ENCODE measurements at places on chromosomes 1 and 21.

DNA sequence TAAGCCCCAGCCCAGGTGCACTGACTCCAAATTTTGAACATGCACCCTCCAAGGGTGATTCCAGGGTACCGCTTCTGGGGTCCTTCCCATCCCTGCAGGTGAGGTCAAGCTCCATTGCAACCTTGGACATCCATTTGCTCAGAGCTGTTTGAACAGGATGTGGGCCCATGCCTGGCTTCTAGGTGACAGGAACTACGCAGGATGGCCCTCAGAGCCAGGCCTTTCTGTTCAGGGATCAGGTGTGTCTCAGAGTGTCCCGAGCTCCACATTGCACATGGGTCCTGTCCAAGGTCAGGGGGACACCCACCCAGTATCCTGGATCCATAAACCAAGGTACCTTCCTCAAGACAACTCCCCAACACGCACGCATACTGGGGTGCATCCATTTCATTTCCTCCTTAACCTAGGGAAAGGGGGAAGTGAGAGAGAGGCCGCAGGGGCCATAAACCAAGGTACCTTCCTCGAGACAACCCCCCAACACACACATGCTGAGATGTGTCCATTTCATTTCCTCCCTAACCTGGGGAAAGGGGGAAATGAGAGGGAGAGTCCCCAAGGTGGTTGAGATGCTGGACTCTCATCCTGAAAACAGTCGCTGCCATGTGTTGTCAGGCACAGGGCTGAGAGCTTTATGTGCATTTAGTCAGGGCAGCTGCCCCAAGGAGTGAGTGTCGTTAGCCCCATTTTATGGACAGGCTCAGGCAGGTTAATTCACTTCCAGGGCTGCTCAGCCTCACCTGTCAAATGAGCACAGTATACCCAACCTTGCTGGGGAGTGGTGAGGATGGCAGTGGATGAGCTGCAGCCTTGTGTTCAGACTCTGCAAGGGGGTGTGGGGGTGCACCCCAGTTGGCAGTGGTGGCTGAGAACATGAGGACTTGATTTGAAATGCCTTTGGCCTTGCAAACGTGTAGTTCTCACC lies 2.1 kb downstream of the SLC66A1 start:
- DNase-seq, result no peak

DNA sequence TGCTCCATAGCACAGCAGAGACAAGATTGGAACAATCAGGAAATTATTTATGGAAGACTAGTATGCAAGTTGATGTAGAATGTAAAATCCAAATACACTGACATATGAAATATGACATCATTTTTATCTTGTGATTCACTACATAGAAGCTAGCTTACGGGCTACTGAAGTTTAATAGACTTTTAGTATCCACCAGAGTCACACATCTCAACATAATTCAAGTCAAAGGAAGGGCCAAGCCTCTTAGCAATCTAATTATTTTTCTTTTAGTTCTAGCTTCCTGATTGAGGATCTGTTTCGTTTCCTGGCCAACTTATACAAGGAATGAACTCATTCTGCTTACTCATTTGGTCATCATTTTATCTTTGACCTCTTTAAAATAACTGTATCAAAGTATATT lies 234.4 kb upstream of the CHRM3 start:
- DNase-seq, result no peak

GRCh38 chr1:52532731-52533327 lies 20.1 kb downstream of the TUT4 start:
- no peak for DNase-seq

DNA sequence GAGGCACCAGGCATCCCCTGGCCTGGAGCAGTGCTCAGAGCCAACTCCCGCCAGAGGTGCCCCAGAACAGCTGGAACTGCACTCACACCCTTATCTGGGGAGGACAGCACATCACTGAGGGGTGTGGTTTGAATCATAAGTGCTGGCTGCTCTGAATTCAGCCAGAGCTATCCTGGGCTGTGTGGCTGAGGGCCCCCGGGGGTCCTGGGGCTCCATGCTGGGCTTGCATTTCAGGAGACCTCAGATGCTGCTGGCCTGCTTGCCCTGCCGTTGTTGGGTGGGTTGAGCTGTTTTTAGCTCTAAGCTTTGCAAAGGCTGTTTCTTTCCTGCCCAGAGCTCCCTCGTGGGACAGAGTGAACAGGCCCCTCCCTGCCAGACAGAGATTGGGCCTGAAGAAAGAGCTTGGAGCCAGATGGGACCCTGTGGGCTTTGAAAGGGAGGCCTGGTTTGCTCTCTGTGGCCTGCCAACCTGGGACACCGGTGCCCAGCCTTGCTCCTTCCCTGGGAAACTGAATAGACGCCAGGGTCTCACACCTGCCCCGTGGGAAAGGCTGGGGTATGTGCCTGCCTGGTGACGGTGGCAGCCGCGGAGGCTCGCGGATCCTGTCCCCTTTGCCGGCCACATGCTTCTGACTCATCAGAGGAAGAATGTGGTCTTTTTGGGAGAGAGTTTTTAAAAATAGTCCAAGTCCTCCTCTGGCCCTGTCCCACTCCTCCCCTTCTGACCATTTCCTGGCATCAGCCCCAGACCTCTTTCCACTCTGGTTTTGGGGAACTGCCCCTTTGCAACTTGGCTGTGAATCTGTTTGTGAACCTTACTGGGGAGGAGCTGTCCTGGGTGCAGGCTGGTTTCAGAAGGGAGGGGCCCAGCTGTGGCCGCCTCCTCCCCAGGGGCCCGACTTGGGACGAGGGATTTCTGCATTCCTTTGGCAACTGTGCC lies 30.0 kb downstream of the ARHGEF10L start:
- peak; percentile 81 for DNase-seq

GRCh38 chr1:58903514-58904298 lies 119.9 kb upstream of the JUN start:
- peak; percentile 93 for DNase-seq

DNA sequence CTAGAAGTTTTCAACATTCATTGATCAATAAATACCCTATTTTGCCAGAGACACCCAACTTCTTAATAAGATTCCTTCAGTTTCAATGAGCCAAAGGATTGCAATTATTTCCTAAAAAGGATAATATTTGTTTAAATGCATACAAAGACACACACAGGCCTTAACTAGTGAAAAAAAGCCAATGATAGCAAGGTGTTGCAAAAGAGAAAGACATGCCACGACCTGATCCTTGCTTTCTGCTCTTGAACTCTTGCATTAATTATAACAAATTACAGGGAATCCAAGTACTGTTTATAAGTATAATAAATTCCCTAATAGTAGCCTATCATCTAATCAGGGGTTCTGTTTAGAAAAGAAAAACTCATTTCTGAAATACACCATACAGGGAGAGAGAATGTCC lies 131.1 kb downstream of the PTPN14 start:
- no peak for DNase-seq

DNA sequence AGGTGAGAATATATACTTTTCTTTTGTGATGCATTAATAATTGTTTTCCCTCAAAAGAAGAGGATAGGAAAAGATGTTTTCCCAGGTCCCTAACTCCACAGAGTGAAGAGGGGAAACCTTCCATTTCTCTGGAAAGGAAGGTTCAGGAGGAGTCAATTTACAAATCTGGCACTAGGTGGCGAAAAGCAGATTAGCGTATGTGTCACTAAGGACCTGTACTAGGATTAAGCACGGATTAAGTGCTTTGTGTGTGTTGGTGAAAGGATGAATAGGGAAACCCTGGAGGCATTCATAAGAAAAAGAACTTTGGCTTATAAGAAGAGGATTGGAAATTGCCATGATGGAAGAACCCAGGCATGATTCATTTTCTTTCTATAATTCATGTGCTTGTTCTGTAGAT lies 410.1 kb upstream of the PLXNA2 start:
- DNase-seq, result no peak

- no peak for DNase-seq
These were observed 4.2 kb downstream of the ST6GALNAC5 start for GRCh38 chr1:76871355-76871974.

- DNase-seq, result no peak
These were observed 14.3 kb downstream of the SLC27A3 start for GRCh38 chr1:153789478-153790034.

- no peak for DNase-seq
These were observed 133.2 kb upstream of the CACNA1E start for GRCh38 chr1:181350131-181350530.

DNA sequence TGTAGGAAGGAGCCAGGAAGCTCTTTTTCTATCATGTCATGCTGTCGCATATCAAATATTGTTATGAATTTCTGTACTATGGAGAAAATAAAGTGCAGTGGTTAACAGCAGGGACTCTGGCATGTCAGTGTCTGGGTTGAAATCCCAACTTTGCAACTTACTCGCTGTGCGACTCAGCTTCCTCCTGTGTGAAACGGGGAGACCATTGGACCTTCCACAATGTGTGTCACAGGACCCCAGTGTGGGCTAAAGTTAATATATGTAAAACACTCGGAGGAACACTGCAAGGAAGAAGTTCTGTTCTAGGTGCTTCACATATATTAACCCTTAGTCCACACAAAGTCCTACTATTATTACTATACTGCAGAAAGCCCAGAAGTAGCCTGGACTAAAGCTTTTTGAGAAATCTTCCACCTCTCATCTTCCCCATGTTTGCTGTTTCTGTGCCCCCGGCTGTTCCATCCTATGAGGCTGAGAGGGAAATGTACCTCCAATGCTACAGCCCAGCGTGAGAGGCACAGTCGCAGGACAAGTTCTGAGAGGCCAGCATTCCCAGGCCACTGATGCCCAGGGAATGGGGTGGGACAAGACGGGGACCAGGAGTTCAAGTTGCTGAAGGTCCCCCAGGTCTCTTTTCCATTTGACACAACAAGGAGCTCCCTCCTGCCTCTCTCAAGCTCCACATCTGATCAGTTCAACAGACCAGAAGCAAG lies 1.9 kb downstream of the CHIT1 start:
- DNase-seq, result no peak

DNA sequence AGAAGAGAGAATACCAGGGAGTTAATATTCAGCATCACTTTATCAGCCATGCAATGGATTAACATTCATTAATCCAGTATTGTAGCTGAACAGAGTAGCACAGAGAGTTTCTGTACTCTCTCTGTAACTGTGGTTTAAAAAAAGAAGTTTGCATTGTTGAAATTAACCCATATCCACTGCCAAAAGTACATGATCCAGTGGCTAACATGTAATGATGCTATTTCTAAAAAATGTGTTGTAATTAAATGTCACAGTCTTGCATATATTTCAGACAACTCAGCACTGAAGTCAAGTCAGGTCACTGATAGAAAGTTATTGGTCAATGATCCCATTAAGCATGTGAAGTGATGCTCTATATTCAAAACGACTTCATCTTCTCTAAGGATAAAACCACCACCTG lies 141.3 kb downstream of the NRIP1 start:
- DNase-seq, result no peak

DNA sequence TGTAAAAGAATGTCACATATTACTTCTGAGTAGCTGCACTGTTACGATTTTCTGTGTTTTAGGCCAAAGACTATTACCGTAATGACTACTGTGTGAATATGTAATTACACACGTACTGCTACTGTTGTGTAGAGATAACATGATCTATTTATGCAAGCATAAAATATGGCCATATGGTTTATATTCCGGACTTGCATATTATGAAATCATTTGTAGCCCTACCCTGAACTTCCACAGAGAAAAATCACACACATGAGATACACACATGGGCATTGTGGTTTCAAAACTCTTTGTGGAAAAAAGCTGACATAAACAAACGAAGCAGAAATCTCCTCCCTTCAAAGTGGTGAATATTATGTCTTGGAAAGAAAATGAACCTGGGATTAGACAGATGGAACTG lies 373.0 kb upstream of the ADAMTS5 start:
- no peak for DNase-seq

GRCh38 chr1:173269490-173270230 lies 62.5 kb upstream of the TNFSF4 start:
- no peak for DNase-seq

GRCh38 chr1:236322566-236323409 lies 41.0 kb upstream of the ERO1B start:
- DNase-seq, result no peak

DNA sequence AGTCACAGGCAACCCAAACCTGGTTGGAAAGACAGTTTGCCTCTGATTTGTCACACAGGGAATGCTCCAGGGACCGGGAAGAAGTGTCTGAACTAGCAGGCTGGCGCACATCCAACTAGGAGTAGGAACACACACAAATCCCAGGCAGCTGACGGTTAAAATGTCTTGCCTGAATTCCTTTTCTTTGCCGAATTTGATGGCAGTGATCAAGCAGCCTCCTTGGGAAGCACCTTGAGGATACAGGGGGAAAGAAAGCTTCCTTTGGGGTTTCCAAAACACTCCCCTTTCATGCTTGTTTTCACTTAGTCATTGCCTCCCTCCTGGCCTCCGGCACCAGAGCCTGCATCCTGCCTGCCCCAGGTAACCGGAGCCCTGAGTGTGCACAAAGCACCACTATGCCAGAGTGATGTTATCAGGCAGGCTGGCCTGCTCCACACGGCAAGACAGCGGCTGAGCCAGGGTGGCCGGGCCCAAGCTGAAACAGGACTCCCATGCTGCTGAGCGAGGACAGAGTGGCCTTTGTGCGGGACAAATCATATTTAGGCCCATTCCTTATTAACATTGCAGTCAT lies 193.8 kb downstream of the LMX1A start:
- DNase-seq, result peak; percentile 22

- peak; percentile 81 for DNase-seq
These were observed 3.5 kb downstream of the EPHX1 start for GRCh38 chr1:225813214-225813964.

GRCh38 chr1:29684141-29684540 lies 447.8 kb downstream of the PTPRU start:
- no peak for DNase-seq

- peak; percentile 85 for DNase-seq
These were observed 9.8 kb downstream of the RAP1GAP start for GRCh38 chr1:21659099-21659923.

- no peak for DNase-seq
These were observed 1.4 kb upstream of the RGS2 start for GRCh38 chr1:192807211-192808162.

GRCh38 chr1:67741121-67741520 lies 56.1 kb downstream of the GADD45A start:
- DNase-seq, result no peak

- no peak for DNase-seq
These were observed 5.7 kb downstream of the GPR88 start for GRCh38 chr1:100543640-100544039.

DNA sequence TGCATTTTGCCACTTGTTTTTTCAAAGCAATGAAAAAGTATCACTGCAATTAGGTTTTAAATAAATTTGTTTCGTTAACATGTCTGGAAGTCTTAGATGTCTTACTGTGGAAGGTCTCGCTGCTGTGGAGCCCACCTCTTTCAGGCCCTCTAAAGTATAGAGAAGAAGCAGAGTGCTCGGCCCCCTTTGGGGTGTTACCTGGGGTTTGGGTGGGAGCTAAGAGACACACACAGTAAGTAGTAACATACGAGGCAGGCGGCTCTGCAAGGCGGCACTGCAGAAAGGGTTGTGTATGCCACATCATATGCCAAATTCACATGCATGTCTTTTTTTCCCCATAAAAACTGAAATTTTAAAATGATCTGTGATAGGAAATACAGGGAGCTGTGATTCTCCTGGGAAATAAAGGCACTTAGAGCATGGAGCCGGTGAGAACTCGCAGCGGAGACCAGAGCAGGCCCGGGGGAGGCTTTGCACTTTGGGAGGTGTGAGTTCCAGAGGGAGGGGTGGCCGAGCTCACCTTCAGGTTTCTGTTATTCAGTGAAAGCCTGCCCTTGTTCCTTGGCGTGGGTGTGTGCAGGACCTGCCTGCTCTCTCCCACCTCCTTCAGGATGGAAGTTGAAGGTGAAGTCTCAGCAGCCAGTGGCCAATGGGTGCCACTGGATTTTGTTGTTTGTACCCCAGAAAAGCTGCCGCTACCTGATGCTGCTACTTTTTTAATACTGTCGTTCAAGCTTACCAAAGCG lies 35.7 kb upstream of the PWP2 start:
- no peak for DNase-seq

GRCh38 chr1:217431395-217431794 lies 199.5 kb downstream of the GPATCH2 start:
- DNase-seq, result no peak

- DNase-seq, result peak; percentile 44
These were observed 118.1 kb downstream of the SPSB1 start for GRCh38 chr1:9410737-9411297.
